ENCODE measurements at places on chromosomes 16 and 17.

GRCh38 chr16:52546291-52547003, 496 bp downstream of the TOX3 start:
- no peak for DNase-seq

DNA sequence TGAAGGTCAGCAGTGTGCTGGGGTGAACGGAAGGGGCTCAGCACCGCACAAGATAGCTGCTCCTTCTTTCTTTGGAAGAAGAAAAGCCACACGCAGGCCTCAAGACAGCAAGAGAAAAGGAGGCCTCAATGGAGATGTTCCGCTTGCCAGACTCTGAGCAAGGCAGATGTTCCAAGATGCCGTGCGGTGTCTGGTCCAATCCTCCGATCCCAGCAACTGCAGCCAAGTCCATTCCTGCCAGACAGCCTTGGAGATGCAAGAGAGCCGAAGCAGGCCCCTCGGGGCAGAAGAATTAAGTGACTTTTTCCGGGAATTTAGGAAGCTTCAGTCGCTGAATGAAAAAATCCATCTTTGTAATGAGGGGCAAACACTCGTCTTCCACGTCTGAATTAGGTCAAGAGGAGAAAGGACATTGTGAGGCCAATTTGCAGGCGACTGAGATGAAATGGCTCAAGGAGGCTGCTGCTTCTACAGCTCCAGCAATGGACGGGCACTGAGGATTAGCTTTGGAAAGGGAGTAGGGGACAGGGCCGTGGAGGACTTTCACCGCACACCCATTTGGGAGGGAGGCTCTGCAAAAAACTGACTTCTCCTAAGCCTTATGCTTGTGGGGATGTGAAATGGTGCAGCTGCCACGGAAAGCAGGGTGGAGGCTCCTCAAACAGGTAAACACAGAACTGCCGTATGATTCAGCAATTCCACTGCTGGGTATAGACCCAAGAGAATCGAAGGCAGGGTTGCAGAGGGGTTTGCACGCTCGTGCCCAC, 44.7 kb downstream of the RPH3AL start:
- no peak for DNase-seq

DNA sequence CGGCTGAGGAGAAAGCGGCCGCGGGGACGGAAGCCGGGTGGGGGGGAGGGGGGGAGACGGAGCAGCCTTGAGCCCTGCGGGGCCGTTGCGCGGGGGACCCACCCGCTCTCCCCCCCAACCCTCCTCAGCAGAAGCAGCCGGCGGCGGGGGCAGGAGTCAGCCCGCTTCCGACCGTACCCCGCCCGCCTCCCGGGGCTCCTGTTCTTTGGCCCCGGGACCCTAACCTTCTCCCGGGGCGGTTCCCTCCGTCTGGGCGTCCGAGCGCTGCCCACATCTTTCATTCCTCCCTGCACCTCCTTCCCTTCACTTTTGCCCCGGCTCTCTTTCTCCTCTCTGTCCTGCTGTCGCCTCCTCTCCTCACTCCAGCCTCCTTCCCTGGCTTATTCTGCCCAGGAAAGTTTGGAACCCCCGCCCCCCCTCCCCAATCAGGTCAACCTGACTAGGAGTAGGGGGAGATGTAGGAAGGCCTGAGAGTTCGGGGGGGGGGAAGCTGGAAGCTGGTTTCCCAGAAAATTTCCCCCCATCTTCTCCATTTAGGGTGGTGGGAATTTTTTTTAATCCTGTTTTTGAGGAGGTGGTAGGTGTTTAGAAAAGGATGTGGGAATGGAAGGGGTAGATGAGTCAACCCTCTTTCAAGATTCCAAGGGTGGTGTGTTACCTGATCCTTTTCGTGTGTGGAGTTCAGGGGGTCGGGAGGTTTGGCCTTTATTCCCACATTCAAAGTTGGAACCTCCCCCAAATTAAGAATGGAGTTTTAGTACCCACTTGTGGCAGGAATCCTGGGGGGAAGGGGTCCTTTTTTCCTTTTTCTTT, 427 bp upstream of the NLK start:
- no peak for DNase-seq

DNA sequence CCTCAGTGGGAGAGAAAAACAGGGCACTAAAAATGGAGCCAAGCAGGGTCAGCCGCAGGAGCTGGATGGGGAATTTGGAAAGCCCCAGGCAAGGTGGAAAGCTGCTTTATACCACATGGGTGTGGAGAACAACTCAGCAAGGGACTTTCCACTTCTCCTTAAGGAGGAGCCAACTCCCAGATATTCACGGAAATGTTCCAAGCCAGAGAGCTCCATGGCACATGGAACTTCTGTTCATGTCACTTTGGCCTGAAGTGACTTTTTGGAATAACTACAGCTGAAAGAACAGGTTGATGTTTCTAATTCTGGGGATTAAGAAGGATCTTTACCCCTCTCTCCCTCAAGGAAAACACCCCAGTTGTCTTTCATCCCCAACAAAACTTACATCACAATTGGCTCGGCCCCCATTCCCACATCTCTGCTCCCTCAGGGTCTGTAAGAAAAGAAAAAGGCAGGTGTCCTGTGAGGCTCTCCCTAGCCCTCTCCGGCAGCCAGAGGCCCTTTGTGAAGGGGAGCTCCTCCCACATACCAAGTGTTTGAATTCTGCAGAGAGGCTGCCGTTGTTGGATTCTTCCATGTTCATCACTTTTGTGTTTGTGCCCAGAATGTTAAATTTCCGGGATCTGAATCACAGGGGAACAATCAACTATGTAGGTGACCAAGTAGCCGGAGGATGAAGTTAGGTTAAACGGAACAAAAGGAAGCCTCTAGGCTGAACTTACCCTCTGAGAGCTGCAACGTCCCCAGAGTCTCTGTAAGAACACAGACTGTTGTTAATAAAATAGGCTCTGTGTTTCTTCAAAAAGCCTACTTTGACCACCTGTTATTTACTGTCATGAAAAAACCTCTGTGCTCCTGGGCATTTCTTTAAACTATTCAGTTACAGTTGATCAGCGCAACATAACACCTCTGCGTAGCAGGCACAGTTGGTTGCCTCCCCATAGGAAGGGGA, 41.0 kb downstream of the STAT5A start:
- DNase-seq = no peak

DNA sequence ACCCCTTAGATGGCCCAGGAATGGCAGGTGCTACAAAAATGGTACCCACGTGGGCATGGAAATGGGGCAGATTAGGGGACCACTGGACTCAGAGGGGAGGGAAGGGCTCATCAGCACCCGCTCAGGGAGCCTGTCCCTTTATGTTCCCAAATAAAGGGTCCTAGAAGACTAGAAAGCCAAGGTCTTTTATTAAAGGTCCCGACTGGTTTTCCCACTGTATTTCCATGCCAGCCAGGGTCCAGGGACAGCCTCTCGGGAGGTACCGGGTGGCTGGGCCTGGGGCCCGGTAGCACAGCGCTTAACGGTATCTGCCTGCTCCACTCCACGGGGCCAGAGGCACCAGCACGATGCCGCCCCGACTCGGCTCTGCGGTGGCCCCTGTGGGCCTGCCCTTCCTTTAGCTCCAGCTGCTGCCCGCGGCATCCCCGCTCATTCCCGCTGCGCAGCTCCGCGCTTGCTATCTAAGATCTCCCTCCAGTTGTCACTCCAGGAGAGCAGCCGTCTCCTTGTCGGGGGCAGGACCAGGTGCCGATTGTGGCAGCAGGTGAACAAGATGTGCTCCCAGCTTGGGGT, 1.4 kb downstream of the NT5C start:
- DNase-seq = no peak

GRCh38 chr17:9292561-9292941, 271.2 kb downstream of the NTN1 start:
- DNase-seq = no peak

GRCh38 chr17:13462146-13462545, 139.6 kb downstream of the HS3ST3A1 start:
- DNase-seq = no peak

DNA sequence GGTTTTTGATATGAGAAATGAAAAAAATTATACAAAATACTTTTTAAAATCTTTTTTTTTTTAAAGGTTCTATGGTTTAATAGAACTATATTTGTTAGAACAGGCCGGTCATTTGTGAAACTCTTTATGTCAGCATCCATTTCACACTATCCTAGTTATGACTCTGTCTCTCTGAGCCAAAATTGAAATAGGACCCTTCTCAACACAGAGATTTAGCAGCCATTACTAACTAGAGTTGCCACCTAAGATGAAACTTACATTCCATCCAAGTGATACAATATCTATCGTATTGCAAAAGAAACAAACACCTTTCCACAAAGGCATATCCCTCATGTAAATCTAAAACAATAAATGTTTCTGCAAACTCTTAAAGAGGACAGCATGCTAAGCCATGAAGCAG, 249.8 kb downstream of the CDH11 start:
- DNase-seq = no peak

DNA sequence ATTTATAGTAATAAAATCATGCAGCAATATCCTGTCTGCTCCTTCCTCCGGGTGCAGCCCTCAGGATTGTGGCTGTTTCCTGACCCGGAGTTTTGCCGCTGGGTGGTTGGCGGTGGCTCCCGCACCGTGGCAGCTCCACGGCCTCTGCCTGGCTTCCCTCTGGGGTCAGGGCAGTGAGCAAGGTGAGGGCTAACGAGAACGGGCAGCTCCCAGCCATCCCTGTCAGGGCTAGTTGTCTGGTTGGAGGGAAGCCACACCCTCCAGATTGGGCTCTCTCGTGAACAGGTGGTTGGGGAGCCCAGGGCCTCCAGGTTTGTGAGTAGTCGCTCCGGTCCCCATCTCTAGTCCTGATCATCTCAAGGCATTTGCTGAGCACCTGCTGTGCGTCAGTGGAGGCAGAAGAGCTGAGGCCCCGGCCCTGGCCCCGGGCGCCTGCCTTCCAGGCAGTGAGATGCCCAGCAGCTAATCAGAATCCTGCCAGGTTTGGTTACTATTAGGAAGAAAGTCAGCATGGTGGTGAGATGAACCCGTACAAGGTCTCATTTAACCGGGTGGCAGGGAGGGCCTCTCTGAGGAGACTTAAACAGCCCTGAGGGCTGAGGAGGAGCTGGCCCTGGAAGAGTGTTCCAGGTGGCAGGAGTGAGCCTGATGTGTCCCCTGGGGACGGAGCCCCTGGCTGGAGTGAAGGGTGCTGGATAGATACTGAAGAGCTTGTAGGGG, 2.3 kb upstream of the NUDT16L1 start:
- peak; percentile 14 for DNase-seq

DNA sequence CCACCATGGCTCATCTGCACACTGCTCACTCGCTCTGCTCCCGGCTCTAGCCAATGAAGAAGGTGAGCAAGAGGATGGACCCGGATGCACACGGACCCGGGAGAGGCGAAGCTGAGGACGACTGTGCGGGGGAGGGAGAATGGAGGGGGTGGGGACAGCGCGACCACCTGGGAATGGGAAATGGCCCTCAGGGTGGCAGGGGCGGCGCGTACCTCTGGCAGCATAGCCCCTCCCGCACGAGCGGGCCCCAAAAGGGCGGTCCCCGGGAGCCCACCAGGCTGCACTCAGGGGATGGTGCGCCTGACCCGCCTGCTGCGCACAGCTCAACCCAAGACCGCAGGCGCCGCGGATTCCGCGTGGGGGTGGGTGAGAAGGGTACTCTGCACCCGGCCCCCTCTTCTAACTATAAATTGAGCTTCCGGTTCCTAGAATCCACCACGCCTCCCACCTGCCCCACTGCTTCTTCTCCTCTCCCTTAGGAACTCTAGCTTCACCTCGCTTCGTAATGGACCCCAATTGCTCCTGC, 6.1 kb downstream of the MT1H start:
- DNase-seq = no peak

GRCh38 chr16:85988723-85989313, 89.9 kb downstream of the IRF8 start:
- no peak for DNase-seq

- peak; percentile 71 for DNase-seq
These were observed 1.3 kb downstream of the UBE2G1 start for GRCh38 chr17:4365103-4365627.

GRCh38 chr17:34015253-34015652, 239.8 kb upstream of the CCL2 start:
- DNase-seq = no peak

- no peak for DNase-seq
These were observed 21.4 kb downstream of the ADAM11 start for GRCh38 chr17:44780161-44780560.

- DNase-seq = no peak
These were observed 775 bp upstream of the PAGR1 start for GRCh38 chr16:29815032-29815721.
